NCI-H2227 treated with DMSO at 0.1 percent for 48 hours (cell line): ENCODE measurements at places on chromosomes 2 and 18.

DNA sequence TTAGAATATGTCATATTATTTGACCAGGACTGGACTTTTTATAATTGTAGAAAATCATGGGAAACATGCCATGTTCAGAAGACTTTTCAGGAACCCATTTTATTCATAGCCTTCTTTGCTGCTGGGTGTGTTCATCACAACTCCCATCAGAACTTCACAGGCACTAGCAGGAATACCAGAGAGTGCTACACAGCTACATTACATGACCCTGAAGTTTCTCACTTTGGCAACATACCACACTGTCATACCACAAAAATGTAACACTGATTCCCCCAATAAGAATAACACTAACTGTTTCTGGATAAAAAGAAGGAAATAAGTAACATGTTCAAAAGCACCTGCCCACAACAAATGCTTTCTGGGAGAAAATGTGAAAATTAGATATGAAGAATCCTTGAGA is 405.4 kb downstream of the CDH2 start:
- no peak for DNase-seq

GRCh38 chr18:10530002-10530401 is 4.2 kb downstream of the NAPG start:
- DNase-seq: no peak

DNA sequence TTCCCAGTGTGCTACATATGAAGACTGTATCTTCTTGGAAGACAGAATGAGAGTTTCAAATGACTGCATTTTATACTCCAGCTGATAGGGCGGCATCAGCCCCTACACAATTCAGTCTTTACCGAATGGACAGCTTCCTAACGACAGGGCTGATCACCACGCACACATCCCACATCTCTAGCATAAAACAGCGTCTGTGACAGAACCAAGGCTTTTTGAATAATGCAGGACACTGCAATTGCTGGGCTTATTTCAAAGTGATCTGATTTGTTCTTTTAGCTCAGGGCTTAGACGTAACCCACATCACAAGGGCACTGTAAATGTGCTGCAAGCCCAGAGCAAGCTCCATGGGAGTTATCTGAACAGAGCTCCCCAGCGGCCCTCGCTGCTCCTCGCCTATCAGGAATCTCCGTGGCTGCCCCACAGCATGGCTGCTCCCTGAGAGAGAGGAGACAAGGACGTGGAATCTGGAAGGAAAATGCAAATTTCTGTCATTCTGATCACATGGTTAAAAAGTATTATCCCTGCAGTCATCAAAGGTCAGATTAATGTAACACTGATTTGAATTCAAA is 158.5 kb upstream of the ALKAL2 start:
- no peak for DNase-seq

DNA sequence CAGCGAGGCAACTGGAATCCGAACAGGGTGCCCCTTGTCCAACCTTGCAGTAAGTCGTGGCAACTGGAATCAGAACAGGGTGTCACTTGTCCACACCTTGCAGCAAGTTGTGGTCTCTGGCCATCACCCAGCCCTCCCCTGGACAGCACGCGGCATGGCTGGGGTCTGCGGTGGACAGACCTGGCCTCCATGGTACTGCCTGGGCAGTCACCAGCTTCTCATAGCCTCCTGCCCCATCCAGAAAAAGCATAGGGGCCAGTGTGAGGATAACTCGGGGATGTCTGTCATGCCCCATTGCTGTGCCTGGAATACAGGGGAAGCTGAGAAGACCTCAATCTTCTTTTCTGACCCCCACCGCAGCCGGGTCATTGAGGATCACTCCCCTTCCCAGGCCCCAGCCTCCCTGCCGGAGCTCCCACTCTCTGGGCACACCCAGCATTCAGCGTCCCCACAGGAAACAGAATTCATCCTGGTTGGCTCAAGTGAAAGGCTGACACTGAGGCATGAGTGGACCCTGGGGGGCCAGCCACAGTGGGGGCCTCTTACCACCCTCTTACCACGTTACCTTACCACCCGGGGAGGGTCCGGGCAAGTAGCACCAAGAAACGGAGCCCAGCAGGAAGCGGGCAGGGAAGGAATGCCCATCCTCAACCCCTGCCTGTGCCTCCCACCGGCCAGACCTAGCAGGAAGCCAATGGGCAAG is 68.0 kb upstream of the RAB6C start:
- no peak for DNase-seq

- DNase-seq: no peak
Observed at GRCh38 chr2:197383825-197384224, 51.0 kb downstream of the SF3B1 start.

DNA sequence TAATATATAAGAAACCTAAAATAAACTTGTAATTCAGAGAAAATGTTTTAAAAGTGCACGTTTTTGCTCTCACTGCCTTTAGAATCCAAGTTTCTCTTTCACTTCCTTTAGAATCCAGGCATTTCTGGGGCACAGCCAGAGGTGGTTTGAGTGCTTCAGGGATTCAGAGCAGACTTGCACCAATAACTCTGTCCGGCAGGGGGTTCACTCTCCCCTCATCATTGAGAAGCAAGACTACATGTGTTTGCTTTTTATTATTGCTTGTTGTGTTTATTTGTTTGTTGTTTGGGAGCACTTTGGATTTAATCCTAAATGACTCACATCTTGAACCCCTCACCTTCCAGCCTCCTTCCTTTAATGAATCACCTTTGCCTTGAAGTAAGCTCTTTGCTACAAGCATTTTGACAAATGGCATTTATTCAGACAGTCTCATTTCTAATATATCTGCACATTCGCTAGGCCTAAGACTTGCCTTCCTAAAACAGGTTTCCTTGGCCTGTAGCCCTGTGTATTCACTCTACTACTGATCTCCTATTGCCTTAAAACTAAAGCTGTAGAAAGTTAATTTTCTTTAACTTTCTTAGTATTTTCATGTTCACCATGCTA is 233.5 kb upstream of the ATP5MC3 start:
- DNase-seq: peak; percentile 71

DNA sequence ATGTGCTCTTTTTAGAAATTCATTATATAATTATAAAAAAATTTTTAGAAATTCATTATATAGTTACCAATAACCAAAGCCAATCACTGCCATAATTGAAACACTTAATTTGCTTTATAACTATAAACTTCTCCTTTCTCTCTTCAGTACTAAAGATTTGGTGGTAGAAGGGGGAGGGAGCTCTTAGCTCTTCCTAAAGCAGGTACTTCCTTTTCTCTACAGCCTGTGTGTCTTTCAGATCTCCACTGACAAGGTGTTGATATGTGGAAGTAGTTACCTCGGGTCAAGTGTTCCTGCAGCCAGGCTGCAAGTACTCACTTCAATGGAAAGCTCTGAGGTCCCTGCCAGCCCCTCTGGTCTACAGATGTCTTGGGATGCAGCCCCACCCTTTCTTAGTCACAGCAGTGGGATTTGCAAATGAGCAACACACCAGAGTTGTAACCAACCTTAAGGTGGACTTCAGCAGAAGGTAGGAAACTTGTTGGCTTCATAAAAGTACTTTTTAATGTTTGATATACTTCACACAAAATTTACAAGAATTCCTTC is 690.0 kb downstream of the ARHGAP15 start:
- DNase-seq: no peak

- DNase-seq: no peak
Observed at GRCh38 chr2:135832891-135833290, 4.1 kb downstream of the LCT start.

DNA sequence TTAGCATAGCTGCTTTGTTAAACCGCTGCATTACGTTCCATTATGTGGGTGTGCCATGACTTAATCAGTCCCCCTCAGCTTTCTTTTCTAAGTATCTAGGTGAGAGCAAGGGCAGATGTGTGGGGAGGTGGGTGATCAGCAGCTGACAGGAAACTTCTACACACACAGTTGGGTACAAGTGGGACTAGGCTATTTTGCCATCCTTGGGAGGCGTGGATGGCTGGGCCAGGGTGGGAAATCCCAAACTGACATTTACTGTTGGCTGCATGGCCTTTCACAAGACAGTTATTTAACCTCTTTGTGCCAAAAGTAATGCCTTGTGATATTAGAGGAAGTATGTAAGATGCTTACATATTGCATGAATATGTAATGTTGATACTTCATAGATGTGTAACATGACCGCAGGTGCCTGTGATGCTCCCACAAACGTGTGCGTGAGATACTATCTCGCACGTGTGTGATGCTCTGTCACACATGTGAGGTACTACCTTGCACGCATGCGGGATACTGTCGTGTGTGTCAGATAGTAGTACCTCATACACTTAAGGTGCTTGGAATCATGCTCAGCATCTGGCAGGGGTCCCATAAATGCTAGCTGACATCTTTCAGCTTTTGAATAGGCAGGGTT is 314.5 kb downstream of the PRKCE start:
- no peak for DNase-seq
